Substantia nigra (tissue), 51 donors: ENCODE measurements at places on chromosomes 2 and 18.

- no peak for DNase-seq
These were observed 537 bp upstream of the STAT4 start for GRCh38 chr2:191151331-191151730.

- no peak for DNase-seq
These were observed 305.7 kb upstream of the MYT1L start for GRCh38 chr2:2636813-2637212.

DNA sequence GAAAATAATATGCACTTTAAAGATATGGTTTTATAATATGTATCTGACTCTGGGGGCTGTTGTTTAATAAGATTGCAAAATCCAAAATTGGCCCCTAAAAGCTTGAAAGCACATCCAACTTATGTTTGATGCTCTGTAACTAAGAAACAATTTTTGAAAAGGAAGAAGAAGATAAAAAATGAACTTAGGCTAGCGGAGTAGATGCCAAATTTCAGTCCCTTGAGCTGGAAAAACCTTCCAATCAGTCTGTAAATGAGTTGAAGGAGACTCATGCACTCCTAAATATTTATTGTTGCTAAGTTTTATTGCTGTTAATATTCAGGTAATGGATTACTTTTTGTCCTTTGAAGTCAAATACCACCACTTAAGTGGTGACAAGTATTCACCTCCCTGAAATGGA is 465.0 kb downstream of the ZEB2 start:
- no peak for DNase-seq

DNA sequence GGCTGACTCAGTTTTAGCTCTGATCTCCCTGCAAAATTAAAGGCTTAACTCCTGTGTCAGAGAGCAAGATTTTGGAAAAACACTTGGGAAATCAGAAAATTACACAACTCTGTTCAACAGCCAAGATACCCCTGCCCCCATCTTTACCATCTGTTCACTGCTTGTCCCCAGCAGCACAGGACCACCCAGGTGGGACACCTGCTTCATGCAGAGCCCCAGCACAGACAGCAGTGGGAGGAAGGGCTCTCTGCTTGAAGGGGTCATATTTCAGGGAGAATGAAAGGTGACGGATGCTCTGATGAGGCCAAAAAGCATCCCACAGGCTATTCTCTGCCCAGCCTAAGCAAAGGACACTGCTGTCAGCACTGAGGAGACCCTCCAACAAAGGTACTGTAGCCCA is 584.6 kb upstream of the KLHL29 start:
- DNase-seq: no peak

DNA sequence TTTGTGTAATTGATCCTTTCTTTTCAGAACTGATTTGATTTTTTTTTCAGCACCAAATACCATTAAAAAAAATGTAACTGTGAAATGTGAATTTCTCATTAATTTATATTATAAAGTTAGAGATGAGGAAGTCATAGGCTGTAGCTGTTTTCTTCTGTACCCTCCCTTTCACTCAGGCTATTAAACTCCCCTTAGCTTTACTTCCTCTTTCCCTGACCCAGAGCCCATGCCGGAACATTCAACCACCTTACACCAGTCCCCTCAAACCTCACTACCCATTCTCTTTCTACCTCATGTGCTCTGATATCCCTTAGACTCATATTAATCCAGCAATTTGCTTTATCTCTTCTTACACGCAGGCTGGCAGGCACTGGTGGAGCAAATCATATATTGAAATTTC is 12.4 kb downstream of the GALNT5 start:
- DNase-seq: no peak

DNA sequence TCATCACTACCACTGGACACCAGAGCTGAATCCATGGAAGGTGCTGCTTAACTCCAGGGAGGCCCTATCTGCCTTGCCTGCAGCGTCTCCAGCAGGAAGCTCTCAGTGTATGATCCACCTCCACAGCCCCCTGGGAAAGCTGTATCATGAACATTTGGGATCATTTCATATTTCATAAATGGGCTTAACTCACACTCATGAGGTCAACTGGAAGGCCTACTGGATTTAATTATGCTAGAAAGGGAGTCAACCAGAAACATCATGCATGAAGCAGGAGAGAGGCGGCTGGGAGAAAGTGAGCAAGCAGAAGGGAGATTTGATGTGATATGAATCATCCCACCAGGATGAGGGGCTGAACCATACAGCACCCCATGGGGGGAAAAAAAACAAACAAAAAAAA is 537.7 kb downstream of the TNS1 start:
- DNase-seq: no peak

DNA sequence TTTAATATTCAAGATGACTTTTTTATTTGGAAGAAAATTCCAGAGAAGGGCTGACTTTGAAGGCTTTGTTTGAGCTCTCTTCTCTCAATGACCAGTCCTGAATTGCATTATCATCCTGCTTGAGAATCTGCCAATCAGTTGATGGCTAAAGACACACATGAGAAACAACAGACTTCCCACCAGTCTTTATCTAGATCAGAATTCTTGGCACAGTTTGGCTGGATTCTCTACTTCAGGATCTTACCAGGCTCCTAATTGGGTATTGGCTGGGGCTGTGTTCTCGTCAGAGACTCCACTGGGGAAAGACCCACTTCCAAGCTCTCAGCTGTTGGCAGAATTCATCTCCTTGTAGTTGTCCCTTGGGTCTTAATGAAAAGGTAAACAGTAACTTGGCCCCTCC is 86.0 kb downstream of the WDSUB1 start:
- no peak for DNase-seq

DNA sequence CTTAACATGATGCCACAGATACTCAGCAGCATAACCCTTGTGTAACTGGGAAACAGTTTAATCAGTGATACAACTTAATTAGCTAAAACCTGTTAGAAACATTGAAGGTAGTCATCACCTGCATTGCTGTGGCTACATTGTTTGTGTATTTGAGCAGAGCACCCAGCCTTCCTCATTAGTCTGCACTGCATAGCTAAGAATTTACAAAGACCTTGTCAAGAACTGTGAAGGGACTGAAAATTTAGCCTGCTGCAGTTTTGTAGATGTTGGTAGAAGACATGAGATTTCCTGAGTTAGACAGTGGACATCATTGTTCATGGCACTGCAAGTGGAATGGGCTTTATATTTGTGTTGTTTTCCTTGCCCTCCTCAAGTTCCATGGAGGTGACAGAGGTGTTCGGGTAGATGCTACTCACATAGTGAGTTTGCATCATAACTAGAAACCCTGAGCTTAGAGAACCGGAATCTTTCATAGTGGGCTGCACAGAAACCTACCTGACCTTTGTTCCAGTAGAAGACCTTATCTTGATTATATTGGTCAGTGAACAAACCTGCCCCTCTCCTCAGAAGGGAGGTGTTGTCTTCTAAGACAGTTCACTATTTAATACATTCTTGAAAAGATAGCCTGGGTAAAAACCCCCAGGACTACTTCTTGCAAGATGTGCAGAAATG is 12.5 kb downstream of the VAPA start:
- no peak for DNase-seq

- no peak for DNase-seq
These were observed 259.7 kb upstream of the STON1 start for GRCh38 chr2:48270209-48270608.

DNA sequence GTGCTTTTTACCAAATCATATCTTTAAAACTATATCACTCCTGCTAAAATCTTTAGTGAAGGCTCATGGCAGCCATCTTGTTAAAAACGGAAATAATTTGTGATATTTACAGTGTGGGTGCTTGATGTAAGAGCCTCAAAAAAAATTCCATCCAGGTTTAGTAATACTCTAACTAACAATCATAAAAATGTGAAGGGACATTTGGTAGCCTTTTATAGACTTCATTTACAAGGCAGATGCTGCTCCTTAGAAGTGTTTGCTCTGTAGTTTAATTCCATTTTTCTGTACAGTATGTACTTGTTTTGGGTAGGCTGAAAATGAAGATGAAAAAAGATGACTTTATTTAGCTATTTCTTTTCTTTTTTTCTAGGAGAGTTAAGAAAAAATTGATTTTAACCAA is 525.0 kb downstream of the ZEB2 start:
- DNase-seq: no peak

DNA sequence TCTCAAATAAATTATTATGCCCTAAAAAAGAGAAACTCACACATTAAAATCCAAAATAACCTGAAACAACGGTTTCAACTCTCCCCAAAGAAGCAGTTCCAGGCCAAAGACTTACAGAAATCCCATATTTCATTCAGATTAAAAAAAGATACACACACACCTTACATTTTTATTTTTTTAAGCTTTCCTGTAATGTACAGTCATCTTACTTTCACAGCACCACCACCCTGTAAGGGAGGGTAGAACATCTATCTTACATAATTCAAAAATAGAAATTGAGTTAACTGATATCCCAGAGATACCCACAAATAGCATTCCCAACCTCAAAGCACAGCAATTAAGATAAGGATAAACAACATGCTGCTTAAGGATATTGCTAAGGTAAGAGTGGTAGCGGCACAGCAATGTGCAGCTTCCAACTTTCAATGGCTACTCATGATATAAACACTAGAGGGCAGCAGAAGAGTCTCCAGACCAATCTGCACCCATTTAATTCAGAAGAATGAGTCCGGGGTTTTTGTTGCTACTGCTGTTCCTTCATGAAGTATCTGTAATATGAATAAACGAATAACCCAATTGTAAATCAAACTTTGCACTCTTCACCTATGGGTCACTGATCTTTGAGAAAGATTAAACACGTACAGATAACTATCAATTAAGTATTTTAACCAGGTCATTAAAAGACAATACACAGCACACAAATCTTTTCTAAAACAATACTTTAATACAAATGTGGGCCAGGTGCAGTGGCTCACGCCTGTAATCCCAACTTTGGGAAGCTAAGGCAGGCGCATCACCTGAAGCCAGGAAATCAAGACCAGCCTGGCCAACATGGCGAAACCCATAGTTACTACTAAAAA is 11.3 kb downstream of the GFPT1 start:
- no peak for DNase-seq

DNA sequence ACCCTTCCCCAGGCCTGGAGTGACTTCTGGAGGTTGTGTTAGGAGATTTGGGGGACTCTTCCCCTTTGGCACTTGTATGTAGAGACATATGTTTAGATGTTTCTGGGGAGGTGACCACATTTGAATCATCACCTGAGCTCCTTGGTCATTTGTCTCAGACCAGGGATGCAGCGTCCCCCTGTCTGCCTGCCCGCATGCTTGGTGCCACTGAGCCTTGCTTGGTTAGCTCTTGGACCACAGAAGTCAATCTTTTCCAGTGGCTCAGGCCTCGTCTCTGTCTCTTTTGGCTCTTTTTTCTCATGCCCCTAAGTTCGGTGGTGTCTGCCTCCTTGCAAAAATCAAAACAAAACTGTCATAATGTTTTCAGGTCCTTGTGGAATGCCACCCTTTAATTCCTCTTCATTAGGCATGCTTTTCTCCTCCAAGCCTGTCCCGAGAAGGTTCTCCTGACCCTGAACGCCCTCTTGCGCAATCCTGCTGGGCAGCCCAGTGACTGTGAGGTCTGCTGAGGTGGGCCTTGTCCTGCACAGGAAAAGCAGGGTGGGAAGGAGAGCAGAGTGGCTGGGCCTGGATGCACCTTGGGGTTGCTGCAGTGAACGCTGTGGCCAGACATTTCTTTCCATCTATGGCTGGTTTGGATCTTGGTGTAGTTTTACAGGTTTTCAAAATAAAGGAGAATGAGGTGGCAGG is 24.9 kb downstream of the GLI2 start:
- DNase-seq: no peak

- DNase-seq: no peak
These were observed 20.8 kb downstream of the ATF2 start for GRCh38 chr2:175147186-175147585.

GRCh38 chr2:107202962-107203591 is 317.1 kb upstream of the ST6GAL2 start:
- DNase-seq: no peak

DNA sequence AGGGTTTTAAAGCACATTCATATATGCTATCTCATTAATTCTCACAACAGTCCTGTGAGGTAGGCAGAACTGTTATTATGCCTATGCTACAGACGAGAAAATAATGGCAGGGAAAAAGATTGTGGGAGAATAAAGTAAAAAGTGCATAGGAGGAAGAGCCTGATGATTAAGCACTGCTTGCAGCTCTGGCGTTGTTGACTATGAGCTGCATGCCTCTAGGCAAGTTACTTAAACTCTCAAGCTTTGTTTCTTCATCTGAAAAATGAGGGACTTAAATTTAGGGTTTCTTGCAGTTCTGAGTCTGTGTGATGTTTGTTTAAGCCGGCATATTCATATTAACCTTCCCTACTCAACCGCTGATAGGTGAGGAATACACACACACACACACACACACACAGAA is 51.6 kb upstream of the RAPH1 start:
- no peak for DNase-seq

- no peak for DNase-seq
These were observed 544.0 kb upstream of the FAM98A start for GRCh38 chr2:34143149-34143548.

DNA sequence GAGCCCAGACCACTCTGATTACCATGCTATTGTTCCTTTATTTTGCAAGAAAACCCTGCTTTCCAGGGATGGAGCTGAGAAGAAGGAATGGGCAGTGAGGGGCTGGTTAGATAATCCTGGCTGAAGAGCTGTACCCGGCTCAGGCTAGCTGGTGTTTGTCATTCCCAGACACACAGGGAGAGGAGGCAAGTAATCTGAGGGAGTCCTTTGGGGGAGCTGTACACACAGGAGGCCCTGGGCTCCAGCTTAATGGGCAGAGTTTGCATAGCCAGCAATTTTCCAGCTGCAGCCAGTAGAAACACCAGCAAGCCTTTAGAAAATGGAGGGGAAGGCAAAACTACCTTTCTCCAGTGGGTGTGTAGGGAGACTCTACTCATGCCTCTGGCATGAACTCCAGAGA is 259.3 kb downstream of the SOX11 start:
- DNase-seq: no peak

GRCh38 chr2:1648241-1649102 is 95.8 kb downstream of the PXDN start:
- DNase-seq: no peak

GRCh38 chr2:151159109-151159662 is 102.5 kb downstream of the RBM43 start:
- DNase-seq: no peak

DNA sequence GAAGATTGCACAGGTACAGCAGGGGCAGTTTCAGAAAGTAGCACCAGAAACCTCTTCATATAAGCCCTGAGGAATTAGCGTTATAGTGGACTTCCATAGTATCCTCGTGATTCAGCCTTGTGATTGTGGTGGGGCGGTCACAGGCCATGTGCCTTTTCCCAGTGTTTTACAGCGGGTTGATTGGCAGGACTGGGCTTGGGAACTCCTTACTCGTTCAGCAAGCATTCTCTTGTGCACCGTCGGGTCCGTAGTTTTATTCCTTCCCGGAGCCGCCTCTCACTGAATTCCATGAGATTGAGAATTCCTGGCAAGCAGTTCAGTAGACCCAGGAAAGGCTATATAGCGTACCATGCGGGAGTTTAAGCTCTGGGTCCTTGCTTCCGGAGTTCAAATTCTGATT is 5.2 kb downstream of the COPS8 start:
- no peak for DNase-seq

- no peak for DNase-seq
These were observed 62.6 kb downstream of the EN1 start for GRCh38 chr2:118784860-118785259.

DNA sequence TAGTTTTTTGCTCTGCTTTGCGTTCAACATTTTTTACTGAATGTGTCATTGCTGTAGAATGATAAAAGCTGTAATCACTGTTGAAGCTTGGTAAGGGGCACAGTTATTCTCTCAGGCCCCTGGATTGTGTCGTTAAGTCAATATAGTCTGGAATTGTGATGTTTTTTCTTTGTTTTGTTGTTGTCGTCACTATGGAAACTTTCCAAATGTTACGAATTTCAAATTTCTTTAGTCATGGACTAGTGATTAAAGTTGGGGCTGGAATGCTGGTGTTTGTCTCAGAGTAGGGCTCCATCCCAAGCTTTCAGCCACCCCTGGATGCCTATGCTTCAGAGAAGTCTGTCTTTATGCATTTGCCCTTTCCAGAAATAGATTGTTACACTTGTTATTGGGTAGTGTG is 287.2 kb downstream of the CDH19 start:
- DNase-seq: no peak
